Panc1 (cell line): ENCODE measurements at places on chromosomes 3 and 15.

GRCh38 chr15:66771351-66771650, 69.3 kb downstream of the SMAD6 start:
- DNase-seq = no peak

- no peak for DNase-seq
These were observed 40.6 kb downstream of the CHDH start for GRCh38 chr3:53805463-53806159.

DNA sequence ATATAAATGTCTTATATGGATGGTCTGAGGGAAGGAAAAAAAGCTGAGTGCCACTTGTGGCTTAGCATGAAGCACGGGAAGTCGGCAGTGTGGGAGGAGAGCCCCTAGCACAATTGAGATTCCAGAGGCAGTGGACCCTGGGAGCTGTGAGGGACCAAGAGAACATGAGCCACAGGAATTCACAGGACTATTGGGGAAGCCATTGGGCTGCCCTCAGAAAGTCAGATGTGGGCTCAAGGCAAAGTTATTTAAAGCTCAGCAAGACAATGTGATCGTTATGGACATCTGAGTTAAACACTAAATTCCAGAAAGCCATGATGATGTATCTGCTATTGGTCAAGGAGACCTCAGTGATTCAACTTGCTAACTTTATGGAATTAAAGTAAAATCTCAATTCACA, 380.8 kb upstream of the IL12A start:
- DNase-seq = no peak

- DNase-seq = no peak
These were observed 367.7 kb downstream of the MAGI1 start for GRCh38 chr3:65671004-65671403.

- no peak for DNase-seq
These were observed 13.5 kb upstream of the ZNF592 start for GRCh38 chr15:84734794-84735479.

- DNase-seq = no peak
These were observed 107.9 kb upstream of the DPPA4 start for GRCh38 chr3:109445210-109445609.

GRCh38 chr3:101567528-101568317, 6.1 kb downstream of the TRMT10C start:
- DNase-seq = no peak

GRCh38 chr3:132963786-132964185, 74.4 kb upstream of the TMEM108 start:
- no peak for DNase-seq

DNA sequence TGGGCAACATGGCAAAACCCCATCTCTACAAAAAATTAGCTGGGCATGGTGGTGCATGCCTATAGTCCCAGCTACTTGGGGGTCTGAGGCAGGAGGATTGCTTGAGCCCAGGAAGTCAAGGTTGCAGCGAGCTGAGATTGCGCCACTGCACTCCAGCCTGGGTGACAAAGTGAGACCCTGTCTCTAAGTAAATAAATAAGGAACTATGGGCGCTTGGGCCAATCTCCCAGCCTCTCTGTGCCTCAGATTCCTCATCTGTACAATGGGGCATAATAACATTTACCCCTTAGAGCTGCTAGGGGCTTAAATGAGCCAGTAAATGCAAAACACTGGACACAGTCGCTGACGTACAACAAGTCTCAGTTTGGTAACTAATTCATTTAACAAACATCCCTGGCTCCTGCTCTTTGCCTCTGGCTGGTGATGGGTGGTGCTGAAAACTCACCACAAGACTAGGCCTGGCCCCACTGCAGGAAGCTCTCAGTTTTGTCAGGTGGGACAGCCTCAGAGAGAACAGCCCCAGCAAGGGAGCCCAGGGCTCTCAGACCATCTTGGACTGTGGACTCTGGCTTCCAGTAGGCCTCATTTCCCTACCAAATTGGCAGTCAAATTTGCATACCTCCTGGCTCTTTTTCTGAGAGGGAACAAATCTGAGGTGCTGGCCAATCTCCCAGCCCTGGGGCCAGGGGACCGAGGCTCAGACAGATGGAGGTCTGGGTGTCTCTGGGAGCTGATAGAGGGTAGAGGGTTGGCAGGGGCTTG, 6.4 kb upstream of the TBC1D2B start:
- DNase-seq = no peak

DNA sequence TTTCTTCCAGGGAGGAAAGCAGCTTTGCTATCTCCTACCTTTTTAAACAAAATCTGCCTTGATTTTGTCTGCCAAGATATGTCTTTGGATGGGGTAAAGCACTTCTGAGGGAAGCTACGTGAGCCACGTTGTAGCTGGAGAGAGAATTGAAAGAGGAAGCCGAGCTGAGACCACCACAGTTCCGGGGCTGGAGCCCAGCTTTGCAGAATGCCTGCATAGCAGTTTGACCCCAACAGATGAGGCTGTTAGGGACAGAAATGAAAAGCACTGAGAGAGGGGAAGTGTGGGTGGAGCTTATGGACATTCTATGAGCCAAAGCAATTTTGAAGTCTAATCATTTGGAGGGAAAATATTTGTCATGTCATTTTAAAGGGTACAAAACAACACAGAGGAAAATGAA, 45.4 kb downstream of the LIPC start:
- no peak for DNase-seq

DNA sequence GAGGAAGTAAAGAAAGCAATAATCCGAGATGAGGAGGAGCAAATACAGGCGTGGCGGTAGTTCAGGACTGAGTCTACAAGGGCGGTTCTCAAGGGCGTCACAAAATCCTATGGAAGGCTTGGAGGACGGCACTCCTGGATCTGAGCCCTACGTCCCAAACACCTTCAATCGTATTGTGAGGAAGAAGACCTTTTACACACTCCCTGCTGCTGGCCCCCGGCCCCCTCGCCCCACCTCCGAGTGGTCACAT, 747 bp downstream of the PLD1 start:
- no peak for DNase-seq

- no peak for DNase-seq
These were observed 30.1 kb downstream of the CCDC54 start for GRCh38 chr3:107407355-107407754.

DNA sequence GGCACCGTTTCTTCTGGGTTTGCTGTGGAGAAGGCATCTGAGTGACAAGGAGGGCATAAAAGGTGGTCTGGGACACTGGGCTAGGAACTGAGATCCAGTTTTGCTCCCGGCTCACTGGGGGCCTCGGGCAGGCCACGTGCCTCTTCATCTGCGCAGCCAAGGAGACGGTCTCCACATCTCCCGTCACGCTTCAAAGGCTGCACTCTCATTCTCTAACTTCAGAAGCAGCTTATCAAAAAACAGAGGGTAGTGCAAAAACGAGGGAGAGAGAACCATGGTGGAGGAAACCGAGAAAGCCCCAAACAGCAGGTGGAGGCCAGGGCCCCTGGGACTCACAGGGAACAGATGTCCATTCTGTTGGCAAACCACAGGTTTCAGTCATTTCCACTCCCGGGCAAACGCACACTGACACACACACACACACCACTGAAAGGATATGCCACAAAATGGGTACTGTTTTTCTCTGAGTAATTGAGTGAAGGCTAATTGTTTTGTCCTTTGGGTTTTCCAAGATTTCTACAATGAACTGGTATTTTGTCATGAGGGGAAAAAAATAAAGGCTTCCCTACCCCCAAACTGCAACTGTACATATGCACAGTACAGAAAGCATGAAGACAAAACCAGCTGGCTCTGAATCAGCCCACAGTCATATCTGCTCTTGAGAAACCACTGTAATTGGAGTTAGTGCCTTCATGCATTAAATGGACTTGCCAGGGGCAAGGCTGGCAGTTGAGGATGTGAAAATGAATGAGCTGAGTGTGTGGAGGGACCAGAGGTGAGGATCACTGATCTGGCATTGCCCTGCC, 71.9 kb downstream of the MGLL start:
- DNase-seq = no peak

- DNase-seq = no peak
These were observed 67.9 kb upstream of the AKAP13 start for GRCh38 chr15:85312486-85312885.

DNA sequence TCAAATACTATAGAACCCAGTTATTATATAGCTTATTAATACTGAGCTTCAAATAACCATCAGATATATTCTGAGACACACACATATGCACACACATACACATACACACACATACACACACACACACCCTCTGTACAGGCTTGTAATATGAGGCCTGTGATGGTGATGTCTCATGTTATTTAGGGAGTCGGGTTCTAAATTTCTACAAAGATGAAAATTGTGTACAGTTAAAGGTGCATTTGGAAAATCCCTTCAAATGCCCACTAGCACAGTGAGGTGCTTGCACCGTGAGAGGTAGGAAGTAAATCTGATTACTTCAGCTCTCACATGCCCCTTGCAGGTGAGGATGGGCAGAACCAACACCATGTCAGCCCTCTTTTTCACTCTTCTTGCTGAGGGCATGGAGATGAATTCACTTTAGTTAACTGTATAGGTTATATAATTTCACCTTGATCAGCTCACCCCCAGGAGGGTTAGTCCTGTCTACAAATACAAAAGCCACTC, 294.5 kb upstream of the PROK2 start:
- DNase-seq = no peak

- DNase-seq = no peak
These were observed 60.3 kb downstream of the TM4SF4 start for GRCh38 chr3:149534671-149535332.

- no peak for DNase-seq
These were observed 12.4 kb downstream of the MYO1E start for GRCh38 chr15:59360305-59360704.

DNA sequence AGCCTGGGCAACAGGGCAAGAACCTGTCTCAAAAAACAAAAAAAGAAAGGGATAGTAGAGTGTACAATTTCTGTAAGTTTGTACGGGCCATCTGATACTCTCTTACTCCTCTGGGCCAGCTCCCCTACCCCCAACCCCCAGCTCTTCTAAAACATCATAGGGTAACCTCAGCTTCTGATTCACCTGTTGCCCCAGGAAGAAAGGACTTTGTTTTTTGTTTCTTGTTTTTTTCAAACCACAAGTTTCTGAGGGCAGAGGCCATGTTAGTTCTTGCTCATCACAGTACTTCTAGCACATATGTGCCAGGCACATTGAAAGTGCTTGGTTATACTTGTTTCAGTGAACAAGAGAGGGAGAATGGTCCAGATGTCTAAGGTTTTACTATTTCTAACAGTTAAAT, 20.2 kb downstream of the ATOSA start:
- no peak for DNase-seq
